Renal cortical epithelial cell (primary cell): ENCODE measurements at places on chromosomes 16 and 17. TPM values are rescaled to one million over a fixed set of nuclear protein-coding genes. Genes with fewer than 3 reads are reported as not detected.

DNA sequence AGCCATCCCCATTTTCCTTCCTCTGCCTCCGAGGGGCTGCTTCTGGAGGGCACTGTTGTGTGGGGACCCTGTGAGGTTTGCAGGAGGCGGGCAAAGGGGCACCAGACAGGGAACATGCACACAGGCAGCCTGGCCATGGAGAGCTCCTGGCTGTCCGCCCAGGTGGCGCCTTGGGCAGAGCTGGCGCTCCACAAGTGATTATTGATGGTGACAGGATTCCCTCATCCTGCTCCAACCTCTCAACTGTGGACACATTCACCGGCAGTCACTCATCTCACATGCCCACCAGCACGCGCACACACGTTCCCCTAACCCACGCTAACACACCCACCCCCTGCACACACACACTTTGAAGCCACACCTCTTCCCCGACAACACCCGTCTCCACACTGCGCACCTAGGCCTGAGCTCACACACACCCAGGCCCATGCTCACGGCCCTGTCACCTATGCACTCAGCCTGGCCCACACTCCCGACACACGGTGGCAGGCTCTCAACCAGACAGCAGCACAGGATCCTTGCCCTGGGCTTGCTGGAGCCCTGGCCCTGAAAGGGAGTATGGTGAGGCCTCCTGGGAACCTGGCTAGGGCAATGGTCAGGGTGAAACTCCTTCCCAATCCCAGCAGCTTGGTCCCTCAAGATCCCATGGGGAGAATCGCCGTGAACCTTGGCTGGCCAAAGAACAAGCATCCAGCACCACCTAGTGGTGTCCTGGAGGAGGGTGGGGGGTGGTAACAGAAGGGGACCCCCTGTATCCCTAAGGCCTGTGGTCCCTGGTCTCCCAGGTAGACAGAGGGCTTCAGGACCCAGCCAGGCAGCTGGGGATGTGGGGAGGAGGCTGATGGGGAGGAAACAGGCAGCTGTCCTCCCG lies 3.6 kb downstream of the PNMT start:
- DNase-seq = no peak

- no peak for DNase-seq
Observed at GRCh38 chr16:73036074-73036826, 11.7 kb downstream of the ZFHX3 start.

DNA sequence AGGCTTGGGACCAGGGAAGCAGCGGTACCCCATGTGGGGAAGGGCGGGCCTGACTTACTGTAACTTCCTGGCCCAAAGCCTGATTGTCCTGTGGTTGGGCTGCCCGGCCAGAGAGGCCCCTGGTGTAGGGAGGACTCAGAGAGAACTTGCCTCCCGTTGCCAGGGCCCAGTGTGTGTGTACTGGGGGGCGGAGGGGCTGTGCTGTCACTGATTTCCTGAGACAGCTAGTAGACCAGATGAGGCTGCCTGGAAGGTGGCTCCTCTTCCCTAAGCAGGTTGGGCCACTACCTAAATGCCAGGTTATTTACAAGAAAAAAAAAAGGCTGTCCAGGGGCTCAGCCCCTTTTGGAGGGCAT lies 16.7 kb downstream of the SOCS3 start:
- peak; percentile 66 for DNase-seq

GRCh38 chr17:83009414-83010205 lies 69.8 kb upstream of the METRNL start:
- DNase-seq = no peak

DNA sequence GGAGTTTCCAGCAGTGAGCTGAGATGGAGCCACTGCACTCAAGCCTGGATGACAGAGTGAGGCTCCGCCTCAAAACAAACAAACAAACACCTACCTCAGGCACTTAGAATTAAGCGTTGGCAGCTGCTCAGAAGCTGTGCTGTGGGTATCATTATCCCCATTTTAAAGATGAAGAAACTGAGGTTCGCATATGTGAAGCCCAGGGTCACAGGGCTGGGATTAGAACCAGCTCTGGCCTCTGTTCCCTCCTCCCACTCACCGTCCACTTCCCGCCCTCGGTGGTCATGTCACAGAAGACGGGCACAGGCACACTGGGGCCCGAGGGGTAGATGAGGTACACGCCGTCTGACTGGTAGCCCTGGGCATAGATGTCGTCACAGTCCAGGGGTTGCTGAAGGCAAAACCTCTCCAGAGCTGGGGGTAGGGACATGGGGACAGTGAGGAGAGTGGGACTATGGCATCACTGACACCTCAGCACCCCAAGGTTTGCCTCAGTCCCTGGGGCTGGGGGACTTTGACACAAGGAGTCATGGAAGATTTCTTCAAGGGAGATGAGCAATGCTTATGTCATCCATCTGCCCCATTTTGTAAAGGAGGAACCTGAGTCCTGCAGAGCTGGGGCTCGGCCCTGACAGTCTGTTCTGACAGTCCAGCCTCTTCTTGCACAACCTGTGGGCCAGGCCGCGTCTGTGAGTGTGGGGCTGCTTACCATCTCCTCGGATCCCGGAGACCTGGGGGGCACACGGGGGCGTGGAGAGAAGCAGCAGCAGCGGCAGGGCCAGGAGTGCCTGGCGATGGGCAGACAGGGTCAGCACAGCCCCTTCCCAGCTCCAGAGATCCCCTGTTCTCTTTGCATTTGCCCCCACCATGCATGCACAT lies 700 bp downstream of the MFAP4 start:
- peak; percentile 69 for DNase-seq

Gene RASL10B
- total RNA-seq = under 0.01 and 1.8 TPM in 2 replicates
